Naive thymus-derived CD8-positive, alpha-beta T cell (primary cell): ENCODE measurements at places on chromosomes 2 and 18.

DNA sequence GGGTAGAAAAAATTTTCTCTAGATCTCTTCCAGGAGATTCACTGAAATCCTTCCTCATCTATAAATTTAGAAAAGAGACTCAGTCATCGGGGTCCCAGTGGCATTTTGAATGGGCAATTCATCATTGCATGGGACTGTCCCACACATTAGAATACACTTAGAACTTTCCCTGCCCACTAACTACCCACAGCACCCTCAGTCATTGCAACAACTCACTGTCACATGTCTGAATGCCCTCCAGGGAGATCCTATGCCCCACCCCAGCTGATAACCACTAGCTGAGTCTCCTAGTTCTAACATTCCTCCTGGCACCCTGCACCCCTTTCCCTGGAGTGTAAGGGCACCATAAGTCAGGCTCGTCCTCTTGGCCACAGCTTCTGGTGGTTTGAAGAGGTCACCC, 89.6 kb downstream of the INSIG2 start:
- no peak for DNase-seq

- DNase-seq = no peak
Measured at GRCh38 chr2:64887565-64887964, 101.6 kb upstream of the SLC1A4 start.

DNA sequence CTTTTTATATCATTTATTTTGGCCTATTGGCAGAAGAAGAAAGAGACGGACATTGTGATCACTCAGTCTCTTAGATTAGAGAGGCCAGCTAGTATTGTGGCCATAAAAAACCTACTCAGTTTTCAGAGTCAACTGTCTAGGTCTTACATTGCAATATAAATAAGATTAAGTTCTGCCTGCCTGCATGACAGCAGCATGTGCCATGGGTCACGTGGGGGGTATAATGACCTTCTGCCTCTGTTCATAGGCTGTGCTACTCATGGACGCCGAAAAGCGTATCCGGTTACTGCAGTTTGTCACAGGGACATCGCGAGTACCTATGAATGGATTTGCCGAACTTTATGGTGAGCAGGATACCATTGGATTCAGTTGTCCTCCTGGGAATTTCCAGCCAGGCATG, 238.5 kb downstream of the ALPK2 start:
- no peak for DNase-seq

DNA sequence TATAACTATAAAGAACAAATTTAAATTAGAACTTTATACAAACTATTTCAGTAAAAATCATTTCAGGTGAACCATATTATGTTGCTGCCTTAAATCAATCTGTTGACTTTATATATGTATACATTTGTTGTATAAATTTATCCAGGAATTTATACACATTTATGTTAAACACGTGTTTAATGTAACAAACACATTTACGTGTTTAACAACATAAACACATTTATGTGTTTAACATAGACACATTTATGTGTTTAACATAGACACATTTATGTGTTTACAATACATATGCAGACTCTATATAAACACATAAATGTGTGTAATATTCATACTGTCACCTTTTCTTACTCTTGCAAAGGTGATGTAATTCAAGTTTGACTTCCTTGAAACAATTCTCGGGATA, 75.4 kb upstream of the TWSG1 start:
- DNase-seq = no peak
